Thoracic aorta (tissue), 2 donors: ENCODE measurements at places on chromosomes 6 and 20.

DNA sequence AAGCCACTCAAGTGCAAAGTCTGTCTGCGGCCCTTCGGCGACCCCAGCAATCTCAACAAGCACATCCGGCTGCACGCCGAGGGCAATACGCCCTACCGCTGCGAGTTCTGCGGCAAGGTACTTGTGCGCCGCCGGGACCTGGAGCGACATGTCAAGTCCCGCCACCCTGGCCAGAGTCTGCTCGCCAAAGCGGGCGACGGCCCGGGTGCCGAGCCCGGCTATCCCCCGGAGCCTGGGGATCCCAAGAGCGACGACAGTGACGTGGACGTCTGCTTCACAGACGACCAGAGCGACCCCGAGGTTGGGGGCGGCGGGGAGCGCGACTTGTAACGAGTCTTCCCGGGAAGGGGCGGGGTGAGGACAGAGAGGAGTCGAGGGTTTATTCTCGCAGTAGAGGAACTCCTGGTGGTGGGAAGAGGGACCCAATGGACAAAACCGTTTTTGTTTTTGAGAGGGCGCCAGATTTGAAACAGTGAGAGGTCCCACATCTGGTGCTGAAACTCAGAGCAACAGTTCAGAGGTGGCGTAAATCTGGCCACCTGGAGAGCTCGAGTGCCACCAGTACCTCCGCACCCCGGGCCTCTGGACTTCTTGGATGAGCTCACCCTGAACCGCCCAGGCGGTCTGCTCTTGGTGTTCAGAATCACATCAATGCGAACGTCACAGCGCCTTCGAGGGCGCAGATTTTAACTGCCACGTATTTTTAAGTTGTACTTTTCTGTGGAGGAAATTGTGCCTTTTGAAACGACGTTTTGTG is 8.0 kb downstream of the PRDM13 start:
- no peak for DNase-seq

- no peak for DNase-seq
These were observed 8.6 kb downstream of the IPCEF1 start for GRCh38 chr6:154347981-154348380.

- no peak for DNase-seq
These were observed 77.8 kb upstream of the TGM3 start for GRCh38 chr20:2217857-2218539.

GRCh38 chr6:19731282-19731681 is 105.9 kb upstream of the ID4 start:
- DNase-seq, result no peak

DNA sequence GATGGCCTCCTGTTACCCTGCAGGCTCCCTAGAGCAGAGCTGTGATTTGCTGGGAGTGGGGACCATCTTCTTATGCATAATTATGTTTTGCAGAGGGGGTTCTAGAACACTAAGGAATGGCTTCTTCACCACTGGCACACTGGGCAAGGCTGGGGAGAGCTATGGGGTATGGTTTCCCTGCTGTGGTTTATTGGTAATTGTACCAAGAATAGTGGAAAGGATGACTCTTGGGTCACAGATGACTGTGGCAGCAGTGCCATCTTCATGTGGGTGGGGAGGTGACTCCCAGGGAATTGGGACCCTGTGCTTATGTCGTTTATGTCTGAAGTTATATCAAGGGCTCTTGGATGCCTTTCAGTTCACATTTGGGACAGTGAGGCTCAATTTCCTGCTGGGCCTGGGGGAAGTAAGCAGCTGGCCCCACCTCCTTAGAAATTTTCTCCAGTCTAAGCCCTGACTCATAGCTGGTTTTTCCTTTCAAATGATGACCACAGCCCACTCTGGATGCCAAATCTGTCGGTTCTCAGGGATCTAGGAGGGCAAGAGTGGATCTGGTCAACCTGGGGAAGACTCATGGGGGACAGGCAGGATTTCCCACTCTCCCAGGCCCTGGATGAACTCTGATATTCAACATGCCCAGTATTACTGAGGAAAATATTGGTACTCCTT is 230.8 kb downstream of the LRFN2 start:
- no peak for DNase-seq

DNA sequence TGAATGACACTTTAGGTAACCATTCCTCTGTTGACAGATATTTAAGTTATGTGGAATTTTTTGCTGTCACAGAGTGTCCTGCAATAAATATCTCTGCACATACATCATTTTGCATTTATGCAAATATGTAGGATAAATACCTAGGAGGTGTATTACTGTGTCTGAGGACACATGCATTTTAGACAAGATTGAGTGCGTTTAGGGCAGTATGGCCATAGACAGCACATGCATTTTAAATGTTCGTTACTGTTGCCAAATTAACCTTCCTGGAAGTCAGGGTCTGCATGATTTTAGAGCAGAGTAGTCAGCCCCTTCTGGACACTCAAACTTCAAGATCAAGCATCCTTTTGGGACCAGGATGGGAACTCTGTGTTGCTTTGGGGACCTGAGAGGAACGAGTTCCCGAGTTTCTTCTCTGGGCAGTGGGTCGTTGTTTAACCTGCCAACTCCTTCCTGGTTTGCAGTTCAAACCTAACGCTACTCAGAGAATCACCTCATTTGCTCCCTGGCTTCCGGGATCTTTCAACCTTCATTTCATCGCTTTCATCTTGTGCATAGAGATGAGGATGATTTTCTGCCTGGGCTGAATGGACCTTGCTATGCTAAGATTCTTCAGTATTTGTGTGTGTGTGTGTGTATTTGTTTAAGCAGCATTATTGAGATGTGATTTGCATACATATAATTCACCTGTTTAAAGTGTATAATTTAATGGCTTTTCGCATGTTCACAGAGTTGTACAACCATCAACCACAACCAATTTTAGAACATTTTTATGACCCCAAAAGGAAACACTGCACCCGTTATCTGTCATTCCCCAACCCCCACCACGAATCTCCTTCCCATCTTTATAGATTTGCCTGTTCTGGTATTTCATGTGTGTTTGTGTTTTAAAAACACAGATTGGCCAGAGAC is 9.8 kb downstream of the BCAS4 start:
- DNase-seq, result no peak

GRCh38 chr6:93242049-93242448 is 177.3 kb downstream of the EPHA7 start:
- no peak for DNase-seq

- no peak for DNase-seq
These were observed 254.2 kb upstream of the SULF2 start for GRCh38 chr20:48039514-48039913.

- DNase-seq, result no peak
These were observed 53.4 kb downstream of the STK4 start for GRCh38 chr20:45019762-45020123.

DNA sequence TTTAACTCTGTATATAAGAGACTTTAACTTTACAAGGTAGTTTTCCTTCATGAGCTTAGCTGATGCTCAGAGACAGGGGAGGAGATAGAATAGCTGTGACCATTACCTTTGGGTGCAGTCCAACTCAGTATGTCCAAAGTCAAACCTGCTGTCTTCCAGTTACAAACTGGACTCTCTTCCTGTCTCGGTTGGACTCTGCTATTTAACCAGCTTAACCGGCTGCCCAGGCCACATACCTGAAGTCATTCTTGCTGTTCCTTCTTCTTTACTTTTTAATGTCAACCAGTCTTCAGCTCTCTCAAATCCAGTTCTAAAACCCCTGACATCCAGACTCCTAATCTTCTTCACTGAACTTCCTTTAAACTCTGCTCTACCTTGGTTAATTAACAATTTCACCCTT is 138.3 kb upstream of the TSHZ2 start:
- no peak for DNase-seq

DNA sequence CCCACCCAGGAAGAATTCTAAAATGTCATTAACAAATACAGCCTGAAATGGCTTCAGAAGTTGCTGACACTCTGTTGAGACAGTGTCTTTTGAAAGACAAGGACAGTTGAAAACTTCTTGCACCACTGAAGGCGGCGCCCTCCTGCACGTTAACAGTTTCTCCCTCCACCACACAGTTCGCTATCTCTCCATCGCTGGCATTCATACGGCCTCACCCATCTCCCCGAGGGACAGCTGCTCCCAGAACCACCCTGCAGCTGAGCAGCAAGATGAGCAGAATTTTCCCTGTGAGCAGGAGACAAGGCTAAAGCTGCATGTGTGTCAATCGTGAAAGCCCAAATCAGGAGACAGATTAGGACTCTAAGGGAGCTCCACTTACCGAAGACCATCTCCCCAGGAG is 113.3 kb downstream of the LY86 start:
- DNase-seq, result no peak

DNA sequence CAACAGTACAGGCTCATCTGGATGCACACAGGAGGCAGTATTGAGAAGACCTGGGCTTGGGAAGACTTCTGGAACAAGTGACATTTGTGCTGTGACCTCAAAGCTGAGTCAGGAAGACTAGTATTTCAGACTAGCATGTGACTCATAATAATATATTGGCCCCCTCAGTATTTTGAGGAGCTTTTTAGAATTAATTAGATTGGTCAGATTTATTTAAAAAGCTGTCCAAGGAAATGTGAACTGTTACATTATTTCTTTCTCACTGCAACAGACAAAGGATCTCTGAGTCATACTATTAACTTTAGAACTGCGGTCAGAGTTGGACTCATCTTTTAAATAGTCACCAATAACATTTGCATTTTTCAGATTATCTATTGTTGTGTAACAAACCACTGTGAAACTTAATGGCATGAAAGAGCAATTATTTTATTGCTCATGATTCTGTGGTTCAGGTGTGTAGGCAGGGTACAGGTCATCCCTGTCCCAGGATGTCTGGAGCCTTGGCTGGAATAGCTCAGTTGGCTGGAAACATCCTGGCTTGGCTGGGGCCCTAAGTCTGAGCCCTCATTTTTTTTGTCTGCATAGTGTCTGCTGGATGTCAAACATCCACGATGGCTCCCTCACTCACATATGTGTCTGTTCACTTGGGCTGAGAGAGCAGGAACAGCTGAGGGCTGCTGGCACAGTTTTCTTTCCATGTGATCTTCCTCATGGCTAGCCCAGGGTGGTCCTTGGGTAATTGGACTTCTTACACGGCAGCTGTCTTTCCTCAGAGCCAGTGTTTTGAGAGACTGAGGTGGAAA is 46.9 kb downstream of the MAP3K4 start:
- DNase-seq, result no peak

GRCh38 chr6:155530219-155530834 is 74.7 kb upstream of the NOX3 start:
- DNase-seq, result no peak

GRCh38 chr20:57287901-57288300 is 21.5 kb upstream of the BMP7 start:
- DNase-seq, result no peak

GRCh38 chr6:112178846-112179245 is 75.5 kb downstream of the LAMA4 start:
- DNase-seq, result no peak

- DNase-seq, result no peak
These were observed 6.3 kb downstream of the TUBB1 start for GRCh38 chr20:59025511-59025910.

- no peak for DNase-seq
These were observed 3.8 kb downstream of the HLA-DPB1 start for GRCh38 chr6:33079580-33079979.

GRCh38 chr20:33524261-33524660 is 34.4 kb downstream of the CBFA2T2 start:
- no peak for DNase-seq

- peak; percentile 30 for DNase-seq
These were observed at the start of gene AGPAT4 for GRCh38 chr6:161273752-161274487. TSS of gene AGPAT4 (minus strand) at chr6:161274061. CDS start at chr6:161232213, 41,848 bp downstream.

DNA sequence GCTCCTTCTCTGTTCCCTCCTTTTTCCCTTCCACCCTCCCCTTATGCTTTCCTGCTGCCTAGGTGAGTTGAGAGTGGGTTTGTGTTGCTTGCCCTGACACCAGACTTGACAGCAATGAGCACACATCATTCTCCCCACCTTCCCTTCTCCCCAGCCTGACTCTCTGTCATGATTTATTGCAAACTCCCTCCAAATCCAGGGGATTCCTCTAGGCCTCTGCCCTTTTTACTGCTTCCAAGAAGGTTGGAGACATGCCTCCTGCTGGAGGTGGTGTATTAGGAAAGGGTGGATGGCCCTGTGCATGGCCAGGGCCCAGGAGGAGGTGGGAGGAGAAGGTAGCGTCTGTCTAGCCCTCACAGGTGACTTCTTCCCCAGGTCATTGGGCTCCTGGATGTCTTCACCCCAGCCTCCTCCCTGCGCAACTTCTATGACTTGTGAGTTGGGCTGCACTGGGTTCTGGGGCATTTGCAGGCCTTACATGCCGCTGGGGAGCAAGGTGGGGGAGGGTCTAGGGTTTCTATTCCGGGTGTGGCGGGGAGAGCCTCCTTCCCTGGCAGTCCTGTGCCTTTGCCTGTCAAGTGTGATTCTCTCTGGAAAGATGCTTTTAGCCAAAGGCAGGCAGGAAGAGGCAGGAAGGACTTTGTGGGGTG is 2.1 kb downstream of the MAPK13 start:
- no peak for DNase-seq

DNA sequence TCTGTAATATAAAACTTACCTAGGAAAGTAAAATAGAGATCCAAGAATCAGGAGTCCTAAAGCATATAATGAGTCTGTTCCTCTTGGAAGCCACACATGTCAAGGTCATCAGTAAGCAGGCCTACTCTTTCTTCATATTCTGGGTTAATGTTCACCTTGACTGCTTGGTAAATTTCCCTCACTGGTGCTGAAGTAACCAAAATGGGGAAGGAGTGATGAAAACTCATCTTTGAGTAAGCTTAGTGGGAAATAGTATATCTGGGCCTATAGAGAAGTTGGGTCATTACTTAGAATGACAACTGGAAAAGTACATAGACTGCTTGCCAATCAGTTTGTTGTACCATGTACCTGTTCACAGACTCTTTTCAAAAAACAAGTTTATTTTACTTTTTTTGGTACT is 6.6 kb downstream of the TSPYL4 start:
- no peak for DNase-seq

DNA sequence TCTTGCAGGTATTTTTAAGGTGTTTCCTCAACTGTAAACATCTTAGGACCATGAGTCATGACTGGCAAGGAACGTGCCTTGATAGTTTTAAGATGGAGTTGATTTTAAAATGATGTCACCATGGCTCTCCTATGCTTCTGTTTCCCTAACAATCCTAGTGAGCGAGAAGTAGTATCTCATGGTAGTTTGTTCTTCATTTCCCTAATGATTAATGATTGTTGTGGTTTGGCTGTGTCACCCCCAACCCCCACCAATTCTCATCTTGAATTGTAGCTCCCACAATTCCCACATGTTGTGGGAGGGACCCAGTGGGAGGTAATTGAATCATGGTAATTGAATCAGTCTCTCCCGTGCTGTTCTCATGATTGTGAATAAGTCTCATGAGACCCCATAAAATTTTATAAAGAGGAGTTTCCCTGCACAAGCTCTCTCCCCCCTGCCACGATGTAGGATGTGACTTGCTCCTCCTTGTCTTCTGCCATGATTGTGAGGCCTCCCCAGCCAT is 16.8 kb upstream of the BNIP5 start:
- no peak for DNase-seq
